ENCODE measurements at places on chromosomes 7 and 10. TPM values are rescaled to one million over a fixed set of nuclear protein-coding genes. Genes with fewer than 3 reads are reported as not detected.
A peak's percentile ranks its signal among the peaks of the same experiment; 100 is the strongest.

DNA sequence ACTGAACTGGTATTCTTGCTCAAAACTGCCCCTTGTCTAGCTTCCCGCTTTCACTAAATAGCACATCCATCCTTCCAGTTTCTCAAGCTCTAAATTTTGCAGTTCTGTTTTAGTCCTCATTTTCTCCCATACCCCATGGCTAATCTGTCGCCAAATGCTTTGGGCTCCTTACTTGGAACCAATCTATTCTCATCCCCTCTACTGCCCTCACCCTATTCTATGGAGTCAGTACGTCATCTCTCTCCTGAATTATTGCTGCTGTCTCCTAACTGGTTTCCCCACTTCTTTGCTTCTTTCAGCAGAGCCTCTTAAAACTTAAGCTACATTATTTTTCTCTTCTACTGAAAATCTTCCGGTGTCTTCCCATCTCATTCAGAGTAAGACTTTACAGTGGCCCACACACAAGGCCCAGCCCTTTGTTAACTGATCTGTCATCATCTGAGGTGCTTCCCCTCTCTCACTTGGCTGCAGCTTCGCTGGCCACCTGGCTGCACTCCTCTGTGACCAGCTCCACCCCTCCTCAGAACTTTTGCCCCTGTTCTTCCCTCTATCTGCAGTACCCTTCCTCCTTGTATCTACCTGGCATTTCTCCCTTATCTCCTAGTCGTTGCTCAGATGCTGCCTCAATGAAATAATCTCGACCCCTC is 9.9 kb downstream of the STARD3NL start:
- no peak for DNase-seq
- H3K4me3 ChIP-seq = no peak overlapping the region

The ZNF853 gene
- polyA plus RNA-seq = 0.05 TPM

GRCh38 chr7:149662591-149663095 is 110.7 kb downstream of the ZNF467 start:
- H3K27ac ChIP-seq = no peak overlapping the region
- H3K36me3 ChIP-seq = no peaks in the 10 kb centered on the region
- no peak overlapping the region for H3K4me3 ChIP-seq
- no peaks in the 10 kb centered on the region for H3K4me1 ChIP-seq
- no peaks in the 10 kb centered on the region for H3K27me3 ChIP-seq

GRCh38 chr10:75127471-75127870 is 16.0 kb downstream of the SAMD8 start:
- H3K36me3 ChIP-seq = peaks cover 4% of the 10 kb centered on the region
- DNase-seq = peak; percentile 27
- no peak overlapping the region for H3K27ac ChIP-seq
- H3K4me3 ChIP-seq = no peak overlapping the region

GRCh38 chr7:95527776-95528250 is 42.1 kb downstream of the ASB4 start:
- no peaks in the 10 kb centered on the region for H3K36me3 ChIP-seq
- DNase-seq = no peak
- H3K27ac ChIP-seq = no peak overlapping the region
- H3K4me1 ChIP-seq = no peaks in the 10 kb centered on the region

DNA sequence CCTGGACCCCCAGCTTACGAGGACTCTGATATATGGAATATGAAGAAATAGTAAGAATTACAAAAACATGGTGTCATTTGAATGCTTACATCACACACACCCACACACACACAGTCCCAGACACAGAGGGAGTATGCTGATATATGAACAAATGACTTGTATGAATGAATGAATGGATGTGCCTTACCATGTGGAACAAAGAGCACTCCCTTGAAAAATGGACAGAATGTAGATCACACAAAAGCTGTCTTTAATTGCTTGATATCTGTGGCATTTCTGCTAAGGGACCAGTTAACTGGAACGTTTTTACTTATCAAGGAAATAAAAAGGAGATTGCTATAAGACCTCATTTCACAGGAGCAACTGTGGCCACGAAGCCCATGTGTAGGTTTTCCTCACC is 46.0 kb downstream of the PRTFDC1 start:
- no peaks in the 10 kb centered on the region for H3K27me3 ChIP-seq
- no peak overlapping the region for H3K4me3 ChIP-seq
- no peak for DNase-seq
- peaks cover 9% of the 10 kb centered on the region for H3K4me1 ChIP-seq

GRCh38 chr7:17661982-17662585 is 278.2 kb downstream of the SNX13 start:
- H3K36me3 ChIP-seq = no peaks in the 10 kb centered on the region
- no peak for DNase-seq
- peak overlapping the region; percentile 91 for H3K27ac ChIP-seq
- no peaks in the 10 kb centered on the region for H3K27me3 ChIP-seq
- H3K4me3 ChIP-seq = no peak overlapping the region

DNA sequence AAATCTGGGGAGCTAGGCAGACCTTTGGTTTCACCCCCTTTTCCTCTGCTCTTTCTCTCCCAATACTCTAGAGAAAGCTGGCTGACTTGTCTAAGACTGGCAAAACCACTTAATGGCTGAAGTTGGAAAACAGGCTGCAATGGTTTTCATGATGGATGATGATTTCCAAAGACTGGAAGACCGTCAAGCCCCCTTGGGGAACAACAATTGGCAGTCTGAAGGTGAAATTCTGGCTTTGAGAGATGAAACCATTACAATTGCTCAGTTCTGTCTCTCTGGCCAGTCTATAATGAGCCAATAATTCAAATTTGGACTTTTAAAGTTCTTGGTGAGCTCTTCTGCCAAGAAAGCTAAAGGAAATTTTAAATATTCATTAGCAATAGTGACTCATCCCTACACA is 680.5 kb downstream of the PARD3 start:
- H3K27ac ChIP-seq = no peak overlapping the region
- no peaks in the 10 kb centered on the region for H3K36me3 ChIP-seq
- H3K4me3 ChIP-seq = no peak overlapping the region
- no peaks in the 10 kb centered on the region for H3K27me3 ChIP-seq

GRCh38 chr10:72637398-72637857 is 11.5 kb upstream of the MICU1 start:
- no peaks in the 10 kb centered on the region for H3K27me3 ChIP-seq
- DNase-seq = peak; percentile 81
- H3K4me1 ChIP-seq = no peaks in the 10 kb centered on the region
- no peak overlapping the region for H3K4me3 ChIP-seq

The OR2A42 gene
- 0.02 TPM for polyA plus RNA-seq

DNA sequence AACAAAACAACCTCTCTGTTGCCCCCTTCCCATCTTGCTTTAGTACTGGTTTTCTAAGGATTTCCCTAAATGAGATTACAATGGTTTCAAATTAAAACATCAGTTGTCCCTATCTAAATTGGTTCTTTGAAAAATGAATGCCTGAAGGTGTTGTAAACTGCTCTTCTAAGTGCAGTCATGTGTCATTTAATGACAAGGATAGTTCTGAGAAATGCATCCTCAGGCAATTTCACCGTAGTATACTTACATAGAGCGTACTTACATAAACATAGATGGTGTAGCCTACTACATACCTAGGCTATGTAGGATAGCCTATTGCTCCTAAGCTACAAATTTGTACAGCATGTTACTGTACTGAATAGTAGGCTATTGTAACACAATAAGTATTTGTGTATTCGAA is 278.1 kb downstream of the MAGI2 start:
- H3K36me3 ChIP-seq = no peaks in the 10 kb centered on the region
- H3K4me1 ChIP-seq = no peaks in the 10 kb centered on the region
- no peak overlapping the region for H3K27ac ChIP-seq
- DNase-seq = no peak
- no peaks in the 10 kb centered on the region for H3K27me3 ChIP-seq
- no peak overlapping the region for H3K4me3 ChIP-seq

DNA sequence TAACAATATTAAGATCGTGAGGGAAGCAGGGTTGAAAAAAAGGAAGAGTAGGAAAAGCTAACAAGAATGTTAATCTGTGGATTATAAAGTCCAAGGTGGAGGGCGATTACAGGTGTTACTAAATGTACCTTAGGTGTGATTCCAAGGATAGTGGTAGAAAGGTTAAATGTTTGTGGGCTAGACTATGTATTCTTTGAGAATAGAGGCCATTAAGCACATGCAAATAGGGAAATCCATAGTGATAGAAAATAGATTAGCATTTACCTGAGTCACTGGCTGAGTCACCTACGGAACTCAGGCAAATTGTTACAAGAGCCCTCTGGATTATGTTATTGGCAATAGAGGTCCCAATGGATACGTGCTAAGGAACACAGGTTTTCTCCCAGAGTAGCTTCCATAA is 9.0 kb downstream of the MGAM2 start:
- DNase-seq = no peak
- H3K27me3 ChIP-seq = no peaks in the 10 kb centered on the region

The NEUROG3 gene
- polyA plus RNA-seq = not detected

The PROSER2 gene
- 1.2 TPM for polyA plus RNA-seq

- H3K4me3 ChIP-seq = no peak overlapping the region
- peaks cover 9% of the 10 kb centered on the region for H3K4me1 ChIP-seq
- no peak for DNase-seq
- no peaks in the 10 kb centered on the region for H3K27me3 ChIP-seq
- H3K36me3 ChIP-seq = no peaks in the 10 kb centered on the region
- H3K27ac ChIP-seq = no peak overlapping the region
These were observed 35.3 kb upstream of the ADD3 start for GRCh38 chr10:109972372-109973001.

- peak; percentile 95 for DNase-seq
- no peak overlapping the region for H3K27ac ChIP-seq
- no peak overlapping the region for H3K4me3 ChIP-seq
- peaks cover 2% of the 10 kb centered on the region for H3K4me1 ChIP-seq
- H3K27me3 ChIP-seq = no peaks in the 10 kb centered on the region
These were observed 237.8 kb downstream of the KIAA1217 start for GRCh38 chr10:24446739-24447138.

DNA sequence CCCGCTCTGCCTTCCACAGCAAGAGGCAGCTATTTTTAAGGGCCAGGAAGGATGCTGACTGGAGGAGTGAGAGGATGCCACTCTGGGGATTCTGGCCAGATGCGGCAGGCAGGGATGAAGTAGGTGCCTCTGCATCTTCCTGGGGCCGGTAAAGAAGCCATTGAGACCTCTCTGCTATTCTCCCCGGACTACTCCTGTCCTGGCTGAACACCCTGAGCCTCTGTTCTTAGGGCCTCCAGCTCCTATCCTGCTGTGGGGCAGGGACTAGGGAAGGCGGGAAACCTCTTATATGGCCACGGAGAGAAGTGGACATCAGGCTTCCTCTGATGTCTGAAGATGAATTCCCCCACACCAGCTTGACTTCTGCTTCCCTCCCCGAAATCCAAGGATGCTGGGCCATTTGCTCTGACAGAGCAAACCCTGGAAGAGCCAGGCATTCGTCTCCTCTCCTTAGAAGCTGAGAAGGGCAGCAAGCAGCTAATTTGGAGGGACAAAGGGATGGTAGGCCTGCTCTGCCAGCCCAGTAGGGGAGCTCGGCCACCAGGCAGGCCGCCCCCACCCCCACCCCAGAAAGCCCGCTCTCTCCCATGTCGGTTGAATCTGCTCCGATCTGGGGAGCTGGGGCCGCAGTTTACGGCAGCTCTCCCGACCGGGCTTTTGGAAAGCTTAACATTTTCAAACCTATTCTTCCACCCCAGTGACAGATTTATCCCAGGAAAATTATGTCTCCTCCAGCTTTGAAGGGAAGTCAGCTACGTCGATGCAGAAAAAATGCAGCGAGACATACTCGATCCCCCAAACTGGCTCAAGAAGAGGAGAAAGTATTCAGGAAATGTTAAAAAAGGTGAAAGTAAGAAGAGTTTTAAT is 2.8 kb downstream of the FGF8 start:
- H3K36me3 ChIP-seq = no peaks in the 10 kb centered on the region
- no peak overlapping the region for H3K27ac ChIP-seq
- H3K4me1 ChIP-seq = no peaks in the 10 kb centered on the region
- H3K27me3 ChIP-seq = peaks cover 61% of the 10 kb centered on the region

- H3K4me3 ChIP-seq = no peak overlapping the region
- H3K27ac ChIP-seq = no peak overlapping the region
- no peaks in the 10 kb centered on the region for H3K27me3 ChIP-seq
- DNase-seq = no peak
These were observed 148.4 kb upstream of the HDAC9 start for GRCh38 chr7:18347170-18347569.

- no peaks in the 10 kb centered on the region for H3K36me3 ChIP-seq
- DNase-seq = peak; percentile 31
- H3K4me3 ChIP-seq = no peak overlapping the region
- H3K27me3 ChIP-seq = no peaks in the 10 kb centered on the region
- no peak overlapping the region for H3K27ac ChIP-seq
- no peaks in the 10 kb centered on the region for H3K4me1 ChIP-seq
These were observed 226.4 kb downstream of the BUB3 start for GRCh38 chr10:123380491-123381085.

- DNase-seq = peak; percentile 66
- H3K4me3 ChIP-seq = no peak overlapping the region
- H3K27me3 ChIP-seq = no peaks in the 10 kb centered on the region
These were observed 24.4 kb downstream of the GSDME start for GRCh38 chr7:24732646-24733413.

GRCh38 chr7:132095111-132095765 is 481.0 kb downstream of the PLXNA4 start:
- no peaks in the 10 kb centered on the region for H3K36me3 ChIP-seq
- DNase-seq = no peak
- no peak overlapping the region for H3K27ac ChIP-seq
- peaks cover 4% of the 10 kb centered on the region for H3K27me3 ChIP-seq

DNA sequence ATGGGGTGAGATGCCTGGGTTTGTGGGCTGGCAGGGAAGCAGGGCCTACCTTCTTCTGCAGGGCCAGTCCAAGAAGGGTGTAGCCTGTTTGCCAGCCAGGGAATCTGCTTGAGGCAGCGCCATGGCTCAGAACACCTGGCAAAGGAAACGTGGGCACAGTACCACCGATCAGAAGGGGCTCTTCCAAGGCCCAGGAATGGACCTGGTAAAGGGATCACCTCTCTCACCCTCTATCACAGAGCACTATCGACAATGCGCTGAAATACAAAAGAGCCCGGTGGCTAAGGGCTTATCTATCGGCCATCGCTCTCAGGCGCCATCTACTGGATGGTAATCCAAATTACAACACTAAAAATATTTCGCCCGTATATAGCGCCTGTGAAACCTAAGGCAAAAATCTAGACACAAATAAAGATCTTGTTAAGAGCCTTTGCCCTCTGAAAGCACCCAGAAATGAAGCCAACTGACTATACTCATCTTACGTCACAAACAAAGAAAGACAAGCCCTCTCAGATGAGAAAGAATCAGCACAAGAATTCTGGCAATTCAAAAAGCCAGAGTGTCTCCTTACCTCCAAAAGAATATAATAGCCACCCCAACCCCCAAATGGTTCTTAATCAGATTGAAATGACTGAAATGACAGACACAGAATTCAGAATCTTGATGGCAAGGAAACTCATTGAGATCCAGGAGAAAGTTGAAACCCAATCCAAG is 217.8 kb upstream of the HPS1 start:
- H3K4me3 ChIP-seq = no peak overlapping the region
- no peaks in the 10 kb centered on the region for H3K27me3 ChIP-seq
- no peak for DNase-seq
- no peaks in the 10 kb centered on the region for H3K36me3 ChIP-seq

- no peaks in the 10 kb centered on the region for H3K27me3 ChIP-seq
- H3K4me1 ChIP-seq = peaks cover 20% of the 10 kb centered on the region
- H3K27ac ChIP-seq = peak overlapping the region; percentile 60
- H3K4me3 ChIP-seq = no peak overlapping the region
- DNase-seq = no peak
These were observed 6.0 kb downstream of the AGFG2 start for GRCh38 chr7:100544967-100545359.
